ENCODE measurements at places on chromosomes 11 and 22.

DNA sequence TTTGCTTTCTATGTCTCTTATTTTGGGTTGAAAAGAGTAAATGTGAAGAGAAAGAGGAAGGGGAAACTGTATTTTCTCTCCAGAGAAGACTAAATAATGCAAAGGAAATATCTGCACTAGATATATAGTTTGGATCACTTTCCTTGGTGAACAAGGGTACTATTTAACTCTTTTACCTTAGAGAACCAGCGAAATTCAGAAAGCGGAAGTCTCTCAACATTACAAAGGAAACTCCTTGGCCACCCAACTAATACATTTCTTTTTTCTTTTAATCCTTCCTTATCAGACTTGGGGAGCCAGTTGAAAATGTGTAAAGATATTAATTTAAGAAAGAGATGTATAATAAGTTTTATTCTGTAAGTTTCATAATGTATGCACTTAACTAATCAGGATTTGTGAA is 64.2 kb downstream of the SESN3 start:
- DNase-seq, result no peak

- no peak for DNase-seq
These were observed 93.9 kb downstream of the YAP1 start for GRCh38 chr11:102204174-102204573.

GRCh38 chr11:35042224-35042623 is 96.7 kb upstream of the CD44 start:
- no peak for DNase-seq

- no peak for DNase-seq
These were observed 2.0 kb downstream of the CDKN1C start for GRCh38 chr11:2883640-2883978.

GRCh38 chr11:126853732-126854131 is 146.8 kb downstream of the KIRREL3 start:
- DNase-seq, result no peak
